Left ventricle myocardium inferior (tissue), 1 donor: ENCODE measurements at places on chromosomes 6 and 20. TPM values are rescaled to one million over a fixed set of nuclear protein-coding genes. Genes with fewer than 3 reads are reported as not detected.
A peak's percentile ranks its signal among the peaks of the same experiment; 100 is the strongest.

The POU3F2 gene
- not detected for total RNA-seq

The IPCEF1 gene
- 1.7 TPM for total RNA-seq

- DNase-seq: no peak
Observed at GRCh38 chr6:143845033-143845432, 1.9 kb downstream of the LTV1 start.

DNA sequence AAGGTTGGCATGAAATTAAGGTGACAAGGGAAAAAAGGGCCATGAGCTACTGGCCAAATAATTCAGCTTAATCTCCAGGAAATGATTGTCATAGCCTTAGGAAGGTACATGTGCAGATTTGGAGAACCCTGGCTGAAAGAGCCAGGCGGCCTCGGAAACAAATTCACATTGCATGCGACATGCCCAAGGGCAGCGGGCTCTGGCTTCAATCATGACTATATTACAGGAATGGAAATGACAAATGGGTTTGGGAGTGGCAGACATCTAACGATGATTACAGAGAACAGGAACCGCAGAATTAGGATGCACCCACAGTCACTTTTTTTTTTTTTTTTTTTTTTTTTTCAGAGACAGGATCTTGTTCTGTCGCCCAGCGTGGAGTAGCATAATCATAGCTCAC is 112.4 kb upstream of the SALL4 start:
- DNase-seq: no peak

The RGS17 gene
- total RNA-seq: 0.16 TPM

GRCh38 chr6:43771858-43772680 is 2.1 kb downstream of the VEGFA start:
- DNase-seq: peak; percentile 78

GRCh38 chr6:137734875-137735182 is 132.2 kb upstream of the TNFAIP3 start:
- no peak for DNase-seq

DNA sequence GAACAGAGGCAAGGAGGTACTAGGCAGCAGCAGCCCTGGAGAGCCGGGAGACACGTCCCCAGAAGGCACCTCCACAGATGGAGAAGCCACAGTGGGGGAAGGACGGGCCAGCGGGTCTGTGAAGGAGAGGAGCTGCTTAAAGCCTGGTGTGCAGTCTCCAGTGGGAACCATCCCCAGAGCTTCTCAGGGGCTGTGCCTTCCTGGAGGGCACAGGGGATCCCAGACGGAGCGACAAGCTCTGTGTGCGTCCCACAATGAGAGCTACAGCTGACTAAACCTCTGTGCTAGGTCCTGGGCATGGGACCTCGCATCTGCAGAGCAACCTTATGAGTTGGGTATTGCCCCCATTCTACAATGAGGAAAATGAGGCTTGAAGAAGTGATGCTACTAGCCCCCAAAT is 50.7 kb downstream of the EZR start:
- no peak for DNase-seq

The RRAGD gene
- total RNA-seq: 123 TPM

- DNase-seq: no peak
Observed at GRCh38 chr6:11763460-11764249, 14.9 kb downstream of the ADTRP start.

DNA sequence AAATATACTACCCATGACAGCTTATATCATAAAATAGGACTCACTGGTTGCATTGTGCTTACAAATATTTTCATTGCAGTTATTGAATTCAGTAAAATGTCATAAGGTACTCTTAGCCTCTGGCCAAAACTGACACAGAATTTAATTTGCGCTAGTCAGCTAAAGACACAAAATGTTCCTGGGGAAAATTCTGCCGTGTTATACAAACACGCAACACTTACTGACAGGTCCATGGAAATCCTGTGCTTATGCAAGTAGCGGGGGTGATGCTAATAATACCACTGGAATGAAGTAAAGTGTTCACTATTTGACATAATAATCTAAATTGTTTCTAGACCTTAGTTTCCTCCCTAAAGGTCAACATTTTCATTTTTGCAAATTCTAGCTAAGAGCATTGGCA is 354.4 kb upstream of the RSPO3 start:
- no peak for DNase-seq

- no peak for DNase-seq
Observed at GRCh38 chr6:53055873-53056272, 9.3 kb upstream of the FBXO9 start.

DNA sequence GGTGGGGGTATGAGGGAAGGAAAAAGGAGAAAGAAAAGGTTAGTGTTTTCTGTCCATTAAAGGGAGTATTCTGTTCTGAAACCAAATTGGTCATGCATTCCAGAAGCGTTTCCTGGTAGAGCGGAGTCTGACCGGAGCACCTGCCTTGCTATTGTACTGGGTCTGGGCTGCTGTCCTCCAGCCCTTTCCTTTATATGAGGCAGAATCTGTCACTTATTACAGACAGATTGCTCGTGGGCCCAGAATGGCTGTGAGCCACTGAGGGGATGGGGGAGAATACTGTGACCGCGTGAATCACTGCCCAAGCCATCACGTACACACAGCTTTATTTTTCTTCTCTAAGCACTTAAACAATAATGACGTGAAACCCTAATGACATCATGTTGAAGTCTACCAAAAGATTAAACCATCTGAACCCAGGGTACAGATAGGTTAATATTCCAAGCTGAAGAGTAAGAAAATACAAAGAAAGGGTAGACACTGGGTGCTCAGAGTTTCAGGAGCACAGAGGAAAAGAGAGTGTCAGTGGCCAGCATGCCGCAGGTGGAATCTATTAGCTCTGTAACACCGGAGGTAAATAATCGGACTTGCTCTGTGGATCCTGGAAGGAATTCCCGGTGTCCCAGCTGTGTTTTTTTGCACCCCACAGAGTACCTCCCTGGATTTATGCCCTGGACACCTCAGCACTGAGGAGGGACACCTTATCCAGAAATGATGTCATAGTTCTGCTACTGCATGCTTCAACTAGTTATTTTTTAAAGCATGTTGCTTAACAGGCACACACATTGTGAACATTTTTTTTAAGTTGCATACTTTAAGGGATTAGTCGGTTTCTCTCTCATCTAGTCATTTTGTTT is 573.3 kb downstream of the PKHD1 start:
- no peak for DNase-seq

DNA sequence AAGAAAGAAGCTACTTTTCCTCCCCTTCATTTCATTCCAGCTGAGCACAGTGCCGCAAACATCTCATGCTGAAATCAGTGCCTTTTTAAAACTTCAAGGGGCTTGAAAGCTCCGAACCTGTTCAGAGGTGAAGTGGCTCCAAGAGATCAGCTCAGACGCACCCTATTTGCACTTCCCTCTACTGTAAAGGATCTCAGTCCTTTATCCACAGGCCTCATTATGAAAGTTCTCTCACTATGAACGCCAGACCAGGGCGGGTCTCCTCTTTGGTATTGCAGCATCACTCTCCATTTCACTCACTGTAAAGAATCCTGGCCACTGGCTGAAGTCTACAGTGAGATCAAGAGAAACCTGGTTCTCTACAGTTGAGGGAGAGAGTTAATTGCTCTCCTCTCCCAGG is 232.7 kb upstream of the POU3F2 start:
- DNase-seq: no peak

DNA sequence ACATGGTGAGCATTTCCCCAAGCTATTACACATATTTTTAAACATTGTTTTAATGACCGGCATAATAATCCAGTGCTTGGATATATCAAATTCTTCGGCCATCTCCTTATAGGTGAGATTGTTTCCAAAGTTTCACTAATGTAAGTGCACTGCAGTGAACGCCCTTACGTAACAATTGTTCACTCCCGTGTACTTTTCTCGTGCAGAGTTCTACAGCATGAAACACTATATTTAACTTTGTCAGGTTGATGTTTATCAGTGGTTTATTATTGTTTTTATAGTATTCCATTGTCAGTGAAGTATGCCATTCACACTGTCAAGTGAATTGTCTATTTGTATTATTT is 3.4 kb upstream of the GZF1 start:
- DNase-seq: no peak

GRCh38 chr20:4545526-4545925 is 176.2 kb upstream of the PRND start:
- no peak for DNase-seq

DNA sequence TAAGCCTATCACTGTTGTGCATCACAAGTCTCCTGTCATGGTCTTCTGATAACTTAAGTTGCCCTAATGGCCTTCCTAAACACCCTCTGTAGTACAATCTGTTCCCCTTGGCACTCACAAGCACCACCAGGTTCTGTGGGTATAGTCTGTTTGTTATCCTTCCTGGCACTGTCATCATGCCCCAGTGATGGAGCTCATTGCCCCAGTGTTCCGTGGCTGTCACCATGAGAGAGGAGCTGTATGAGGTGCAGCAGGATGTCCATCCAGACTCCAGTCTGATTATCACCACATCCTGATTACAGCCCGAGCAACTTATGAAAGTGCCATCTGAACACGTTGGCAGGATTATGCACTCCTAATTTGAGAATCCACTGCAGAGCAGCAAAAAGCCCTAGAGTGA is 380.1 kb downstream of the FRK start:
- no peak for DNase-seq

- DNase-seq: no peak
Observed at GRCh38 chr6:21494505-21494904, 99.0 kb upstream of the SOX4 start.

DNA sequence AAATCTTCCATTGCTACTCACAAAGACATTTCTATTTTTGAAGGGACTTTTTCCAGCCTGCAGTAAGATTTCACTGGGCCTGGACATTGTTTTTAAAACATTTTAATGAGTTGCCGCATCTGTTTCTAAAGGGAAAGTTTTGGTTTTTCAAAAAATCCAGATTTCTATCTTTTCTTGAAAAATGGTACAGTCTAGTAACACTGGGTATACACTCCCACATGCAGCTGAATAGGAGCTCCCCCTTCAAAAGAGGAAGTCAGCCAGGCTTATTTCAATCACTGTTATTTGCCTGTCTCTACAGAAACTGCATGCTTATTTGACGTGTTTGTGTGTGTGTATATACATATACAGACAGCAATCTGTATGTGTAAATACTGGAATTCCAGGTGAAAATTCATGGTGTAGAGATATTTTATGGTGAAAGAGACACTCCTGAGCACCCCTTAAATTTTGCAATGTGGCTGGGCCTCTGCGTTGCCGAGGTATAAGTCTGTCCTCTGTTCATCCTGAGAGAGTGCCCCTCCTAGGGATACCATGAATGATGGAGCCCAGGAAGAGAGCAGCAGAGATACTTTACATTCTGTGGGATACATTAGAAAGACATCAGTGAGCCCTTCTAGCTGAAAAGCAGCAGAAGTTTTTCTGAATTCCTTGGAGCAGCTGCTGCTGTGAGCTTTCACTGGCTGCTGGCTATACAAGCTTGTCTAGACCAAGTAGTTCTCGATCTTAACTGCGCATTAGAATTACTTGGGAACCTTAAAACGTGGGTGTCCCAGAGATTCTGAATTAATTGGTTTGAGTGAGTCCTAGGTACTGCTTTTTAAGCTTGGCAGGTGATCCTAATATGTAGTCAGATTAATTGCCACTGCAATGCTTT is 12.0 kb upstream of the ABRACL start:
- no peak for DNase-seq

GRCh38 chr20:7836076-7836475 is 104.2 kb downstream of the HAO1 start:
- DNase-seq: no peak

The FHL5 gene
- 5.3 TPM for total RNA-seq

The CYP21A2 gene
- 0.41 TPM for total RNA-seq

- no peak for DNase-seq
Observed at GRCh38 chr20:24465159-24465558, 4.3 kb upstream of the SYNDIG1 start.

GRCh38 chr6:31769684-31770371 is 7.3 kb downstream of the VWA7 start:
- peak; percentile 70 for DNase-seq

DNA sequence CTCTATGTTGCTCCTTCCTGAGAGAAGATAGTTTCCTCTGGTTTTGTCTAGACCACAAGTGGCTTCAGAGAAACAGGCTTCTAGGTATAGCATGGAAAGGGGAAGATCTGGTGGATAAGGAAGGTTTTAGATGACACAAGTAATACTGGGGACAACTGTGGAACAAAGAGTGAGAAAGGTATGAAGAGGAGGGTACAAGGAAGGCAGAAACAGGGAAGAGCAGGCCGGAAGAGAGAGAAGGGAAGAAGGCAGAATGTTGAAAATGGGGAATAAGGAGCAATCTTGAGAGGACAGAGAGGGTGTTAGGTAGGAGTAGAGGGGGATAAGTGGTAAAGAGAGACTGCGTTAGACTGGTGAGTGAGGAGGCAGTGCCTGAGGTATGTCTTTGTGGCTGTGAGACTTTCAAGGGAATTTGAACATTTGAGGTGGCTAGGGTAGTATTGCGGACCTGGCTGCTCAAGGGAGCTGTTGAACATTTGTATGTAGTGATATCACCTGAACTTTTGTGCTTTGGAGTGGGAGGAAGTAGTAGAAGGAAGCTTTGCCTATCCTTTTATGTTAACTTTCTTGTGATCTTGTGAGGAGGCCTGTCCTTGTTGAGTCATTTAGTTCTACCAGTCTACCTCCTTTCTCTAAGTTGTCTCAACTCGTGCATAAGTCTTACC is 69.5 kb downstream of the FOXO3 start:
- no peak for DNase-seq

- no peak for DNase-seq
Observed at GRCh38 chr6:144633886-144634285, 348.8 kb downstream of the UTRN start.

GRCh38 chr6:109872968-109873545 is 105.1 kb upstream of the GPR6 start:
- no peak for DNase-seq

DNA sequence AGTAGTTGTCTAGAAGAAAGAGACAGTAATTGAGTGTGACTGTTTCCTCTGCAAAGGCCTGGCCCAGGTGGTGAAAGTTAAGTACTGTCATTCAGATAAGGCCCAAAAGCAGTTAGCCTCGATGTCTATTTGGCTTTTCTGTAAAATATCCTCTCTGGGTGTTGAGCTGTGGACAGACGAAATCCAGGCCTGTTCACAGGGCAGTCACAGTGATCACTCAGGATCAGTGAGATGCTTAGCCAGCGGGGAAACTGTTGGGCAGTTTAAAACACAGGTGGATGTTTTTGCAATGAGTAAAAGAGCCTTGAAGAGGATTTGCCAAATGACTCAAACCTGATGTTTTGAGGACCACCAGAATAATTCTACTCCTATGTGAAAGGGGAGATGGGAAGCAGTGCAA is 22.0 kb upstream of the PRDM1 start:
- DNase-seq: peak; percentile 26

- no peak for DNase-seq
Observed at GRCh38 chr6:112667427-112667826, 320.3 kb downstream of the RFPL4B start.

DNA sequence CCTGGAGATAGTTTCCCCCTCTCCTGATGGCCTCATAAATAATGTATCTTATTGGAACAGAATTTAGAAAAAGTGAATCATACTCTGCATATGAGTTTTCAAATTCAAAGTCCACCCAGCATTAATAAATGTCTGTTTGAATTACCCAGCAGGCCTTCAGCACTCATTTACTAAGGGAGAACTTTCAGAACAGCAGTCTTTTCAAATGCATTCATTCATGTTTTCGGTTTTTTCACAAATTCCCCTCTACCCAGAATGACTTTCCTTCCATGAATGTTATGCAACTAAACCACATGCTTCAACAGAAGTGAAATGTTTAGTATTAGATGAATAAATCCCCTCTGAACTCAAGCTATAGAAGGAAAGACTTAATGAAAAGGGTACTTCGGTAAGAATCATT is 92.4 kb downstream of the RTN4IP1 start:
- no peak for DNase-seq
